ENCODE measurements at places on chromosomes 7 and 10.

DNA sequence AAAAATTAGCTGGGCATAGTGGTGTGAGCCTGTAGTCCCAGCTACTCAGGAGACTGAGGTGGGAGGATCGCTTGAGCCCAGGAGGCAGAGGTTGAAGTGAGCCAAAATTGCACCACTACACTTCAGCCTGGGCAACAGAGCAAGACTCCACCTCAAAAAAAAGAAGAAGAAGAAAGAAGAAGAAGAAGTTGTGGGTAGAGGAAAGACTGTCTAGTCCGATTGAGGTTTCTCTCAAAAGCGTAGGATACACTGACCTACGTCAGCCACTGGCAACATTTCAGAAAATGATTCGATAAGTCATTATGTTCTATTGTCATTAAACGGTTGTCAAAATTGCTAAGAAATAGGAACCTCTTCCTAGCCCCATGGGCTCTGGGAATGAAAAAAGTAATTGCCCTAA is 22.3 kb upstream of the RHBDD2 start:
- DNase-seq: no peak

DNA sequence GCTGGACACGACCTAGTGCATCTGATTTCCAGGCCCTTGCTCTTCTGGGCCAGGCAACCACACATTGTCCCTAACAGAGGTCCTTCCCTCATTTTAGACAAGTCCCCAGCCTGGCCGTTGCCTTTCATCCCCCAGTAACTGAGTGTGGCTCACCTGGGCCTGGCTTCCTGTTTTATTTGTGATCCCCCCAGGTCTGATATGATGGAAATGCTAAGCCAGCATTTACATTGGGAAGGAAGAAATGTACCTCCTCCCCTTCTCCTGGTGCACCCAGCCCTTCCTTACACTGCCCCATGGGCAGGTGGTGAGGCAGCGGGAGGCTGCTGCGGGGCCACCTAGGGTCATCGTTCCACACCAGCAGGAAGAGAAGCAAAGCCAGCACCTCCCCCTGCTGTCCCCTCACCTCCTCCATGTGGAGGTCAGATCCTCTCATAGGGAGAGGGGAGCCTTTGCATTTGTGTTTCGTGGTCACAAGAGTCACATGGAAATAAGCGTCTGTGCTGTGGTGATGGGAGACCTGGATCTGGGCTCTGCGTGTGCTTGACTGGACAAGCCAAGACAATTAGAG is 108.8 kb downstream of the GLRX3 start:
- DNase-seq: no peak

DNA sequence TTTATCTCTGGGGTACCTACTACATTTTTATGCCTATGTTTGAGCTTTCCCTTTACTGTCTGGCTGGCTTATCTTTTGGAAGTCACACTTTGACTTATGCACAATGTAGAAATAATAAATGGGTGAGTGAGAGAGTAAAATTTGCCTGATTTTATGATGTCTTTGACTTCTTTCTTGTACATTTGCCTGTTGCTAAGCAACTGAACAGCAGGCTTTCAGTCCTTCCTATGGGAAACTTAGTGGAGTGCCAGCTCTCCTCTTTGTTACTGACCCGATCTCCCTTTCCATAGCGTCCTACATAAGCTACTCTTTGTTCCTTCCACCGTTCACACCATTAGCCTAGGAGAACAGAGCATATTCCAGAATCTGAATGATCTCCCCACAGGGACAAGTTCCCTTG is 4.2 kb downstream of the TAS2R60 start:
- no peak for DNase-seq

DNA sequence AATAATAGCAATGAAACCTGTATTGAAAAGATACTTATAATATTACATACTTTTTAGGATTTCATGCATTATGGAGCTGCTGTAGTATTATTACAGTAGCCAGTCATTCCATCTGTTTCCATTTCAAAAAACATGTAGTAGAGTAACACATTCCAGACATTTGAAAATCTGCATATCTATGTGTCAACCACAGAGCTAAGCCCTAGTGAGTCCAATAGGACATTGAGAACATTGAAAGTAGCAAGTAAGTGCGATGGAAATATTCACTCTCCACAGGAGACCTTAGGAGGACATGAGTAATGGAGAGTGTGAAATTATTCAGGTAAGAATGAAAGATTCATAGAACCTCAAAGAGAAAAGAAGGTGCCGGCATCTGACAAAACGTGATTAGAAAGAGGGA is 15.3 kb downstream of the NSMCE4A start:
- DNase-seq: no peak

DNA sequence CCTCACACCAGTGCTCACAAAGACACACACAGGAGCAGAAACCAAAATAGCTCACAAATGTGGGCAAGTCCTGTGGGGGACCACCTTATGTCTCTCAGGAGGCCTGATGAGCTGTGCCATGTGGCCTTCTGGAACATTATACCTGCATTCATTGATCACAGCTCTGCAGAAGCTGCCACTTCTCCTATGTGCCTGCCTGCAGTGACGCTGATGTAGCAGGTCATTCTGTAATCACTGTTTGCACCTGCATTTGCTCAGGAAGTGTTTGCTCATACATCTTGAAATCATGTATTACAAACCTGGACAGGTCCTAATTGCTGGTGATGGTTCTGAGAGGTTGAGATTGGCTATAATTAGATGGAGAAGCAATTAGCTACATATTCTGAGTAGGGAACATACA is 310.2 kb downstream of the AUTS2 start:
- no peak for DNase-seq

DNA sequence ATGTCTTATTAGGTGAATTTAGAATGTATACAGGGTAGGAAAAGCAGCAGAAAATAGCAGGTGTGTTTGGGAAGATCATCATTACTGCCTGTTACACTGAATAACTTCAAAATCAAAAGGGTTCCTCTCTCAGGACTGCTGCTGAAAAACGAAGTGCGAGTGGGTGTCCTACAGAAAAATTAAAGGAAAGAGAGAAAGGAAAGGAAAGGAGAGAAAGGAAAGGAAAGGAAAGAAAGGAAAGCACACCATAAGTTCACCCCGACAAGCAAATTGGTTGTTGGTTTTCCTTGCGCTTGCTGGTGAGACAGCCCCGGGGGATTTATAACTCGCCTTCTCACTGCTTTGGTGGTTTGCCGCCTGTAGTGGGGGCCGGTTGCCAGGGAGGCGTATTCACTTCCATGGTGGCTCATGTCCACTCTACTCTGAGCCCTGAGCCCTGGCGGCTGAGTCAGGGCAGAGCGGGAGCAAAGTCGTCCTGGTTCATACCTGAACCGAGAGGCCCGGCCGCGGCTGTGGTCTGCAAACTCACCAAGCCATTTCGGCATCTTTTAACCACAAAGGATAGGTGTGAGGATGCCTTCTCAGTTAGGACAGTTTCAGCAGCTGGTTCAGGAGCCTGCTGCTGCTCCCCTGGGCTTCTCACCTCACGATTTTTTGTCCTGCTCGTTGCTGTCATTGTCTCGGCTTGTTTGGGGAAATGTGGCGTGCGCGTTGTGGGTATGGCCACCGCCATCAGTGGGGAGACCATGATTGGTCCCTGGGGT is 26.1 kb downstream of the INPP5A start:
- DNase-seq: no peak

- DNase-seq: no peak
These were observed 96.0 kb downstream of the SAMD9 start for GRCh38 chr7:93021748-93022147.

DNA sequence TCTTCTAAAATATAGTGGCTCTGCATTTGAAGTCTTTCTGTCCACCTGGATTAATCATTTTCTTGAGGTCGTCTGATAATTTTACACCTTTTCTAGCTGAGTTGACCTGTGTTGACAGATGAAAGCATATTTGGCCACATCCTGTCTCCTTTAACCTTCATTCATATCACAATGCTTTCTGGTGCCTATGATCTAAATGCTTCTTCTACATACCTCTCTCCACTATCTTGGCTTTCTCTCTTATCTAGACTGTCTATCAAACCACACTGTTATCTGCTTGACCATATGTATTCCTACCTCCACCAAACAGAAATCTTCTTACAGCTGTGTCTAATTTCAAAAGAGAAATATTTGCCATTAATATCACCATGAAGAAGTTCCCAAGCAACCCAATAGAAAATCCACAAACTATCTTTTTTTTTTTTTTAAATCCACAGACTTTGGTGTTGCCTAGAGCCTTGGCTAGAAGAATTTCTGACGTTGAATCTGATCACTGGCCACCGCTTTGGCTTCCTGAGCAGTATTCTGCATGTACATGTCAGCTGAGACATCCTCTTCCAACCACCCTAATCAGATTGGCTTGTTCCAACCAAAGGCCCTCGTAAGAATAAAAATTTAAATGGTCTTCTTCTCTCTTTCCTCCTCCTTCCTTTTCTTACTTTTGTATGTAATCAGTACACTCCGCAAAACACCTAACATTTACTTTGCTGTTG is 66.3 kb upstream of the SP4 start:
- DNase-seq: no peak

- no peak for DNase-seq
These were observed 34.6 kb downstream of the UNCX start for GRCh38 chr7:1267016-1267900.

DNA sequence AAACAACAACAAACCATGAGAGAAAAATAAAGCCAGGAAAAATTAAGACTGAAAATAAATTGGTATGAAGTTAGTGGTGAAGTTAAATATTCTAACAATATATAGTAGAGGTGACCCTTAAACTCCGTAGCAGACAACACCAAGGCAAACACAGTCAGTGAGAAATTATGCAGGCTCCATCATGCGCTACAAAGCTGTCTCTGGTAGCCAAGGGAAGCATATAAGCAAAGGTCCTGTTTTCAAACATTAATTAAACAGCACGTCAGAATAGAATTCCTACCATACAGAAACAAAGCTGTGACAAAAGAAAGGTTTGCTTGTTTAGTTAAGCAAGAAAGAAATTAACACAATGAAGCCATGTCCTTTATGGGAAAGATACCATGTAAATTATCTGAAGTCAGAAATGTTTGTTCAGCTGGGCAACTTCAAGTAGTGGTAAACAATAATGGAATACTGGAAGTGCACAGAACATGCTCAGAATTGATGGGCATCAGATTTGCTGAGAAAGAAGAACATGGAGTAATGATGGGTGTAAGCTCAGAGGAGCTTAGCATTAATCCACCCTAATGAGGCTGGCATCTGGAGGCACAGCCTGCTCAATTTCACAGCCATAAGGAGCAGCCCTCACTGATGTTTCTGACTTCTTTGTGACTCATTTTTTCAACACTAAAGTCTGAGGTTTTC is 75.7 kb downstream of the IGF2BP3 start:
- no peak for DNase-seq
